Caki2 (cell line): ENCODE measurements at places on chromosomes 6 and 20.

DNA sequence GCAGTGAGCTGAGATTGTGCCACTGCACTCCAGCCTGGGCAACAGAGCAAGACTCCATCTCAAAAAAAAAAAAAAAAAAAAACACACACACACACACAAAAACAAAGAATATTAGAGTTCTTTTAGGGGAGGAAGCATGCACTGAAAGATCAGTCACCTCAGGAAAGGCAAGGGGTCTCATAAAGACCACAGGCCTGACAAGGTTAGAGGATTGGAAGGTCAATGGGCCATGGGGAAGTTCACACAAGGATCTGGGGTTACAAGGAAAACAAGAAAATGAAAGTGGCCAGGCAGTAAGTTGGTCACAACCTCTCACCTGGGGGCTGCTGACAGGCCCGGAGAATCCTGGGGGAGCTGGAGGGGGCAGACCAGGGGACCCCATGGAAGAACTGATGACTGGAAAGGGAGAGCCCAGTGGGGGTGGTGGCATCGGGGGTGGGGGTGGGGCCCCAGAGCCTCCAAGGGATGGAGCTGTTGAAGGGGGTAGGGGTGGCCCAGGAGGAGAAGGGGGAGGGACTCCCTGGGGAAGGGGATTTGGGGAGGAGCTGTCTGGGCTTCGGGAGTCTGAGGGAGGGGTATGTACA lies 1.5 kb downstream of the RXRB start:
- DNase-seq: no peak

GRCh38 chr6:165146456-165146855 lies 162.9 kb downstream of the C6orf118 start:
- no peak for DNase-seq

- DNase-seq: peak; percentile 79
Measured at GRCh38 chr6:112298816-112299281, 44.5 kb upstream of the LAMA4 start.

GRCh38 chr6:41560431-41561192 lies 14.4 kb downstream of the FOXP4 start:
- DNase-seq: no peak

GRCh38 chr6:81744131-81744530 lies 8.3 kb downstream of the TENT5A start:
- DNase-seq: no peak

GRCh38 chr20:23000232-23000947 lies 34.7 kb upstream of the SSTR4 start:
- no peak for DNase-seq

- DNase-seq: no peak
Measured at GRCh38 chr20:45339799-45340198, 8.4 kb downstream of the SDC4 start.

GRCh38 chr6:3670356-3670755 lies 81.2 kb downstream of the PXDC1 start:
- no peak for DNase-seq

DNA sequence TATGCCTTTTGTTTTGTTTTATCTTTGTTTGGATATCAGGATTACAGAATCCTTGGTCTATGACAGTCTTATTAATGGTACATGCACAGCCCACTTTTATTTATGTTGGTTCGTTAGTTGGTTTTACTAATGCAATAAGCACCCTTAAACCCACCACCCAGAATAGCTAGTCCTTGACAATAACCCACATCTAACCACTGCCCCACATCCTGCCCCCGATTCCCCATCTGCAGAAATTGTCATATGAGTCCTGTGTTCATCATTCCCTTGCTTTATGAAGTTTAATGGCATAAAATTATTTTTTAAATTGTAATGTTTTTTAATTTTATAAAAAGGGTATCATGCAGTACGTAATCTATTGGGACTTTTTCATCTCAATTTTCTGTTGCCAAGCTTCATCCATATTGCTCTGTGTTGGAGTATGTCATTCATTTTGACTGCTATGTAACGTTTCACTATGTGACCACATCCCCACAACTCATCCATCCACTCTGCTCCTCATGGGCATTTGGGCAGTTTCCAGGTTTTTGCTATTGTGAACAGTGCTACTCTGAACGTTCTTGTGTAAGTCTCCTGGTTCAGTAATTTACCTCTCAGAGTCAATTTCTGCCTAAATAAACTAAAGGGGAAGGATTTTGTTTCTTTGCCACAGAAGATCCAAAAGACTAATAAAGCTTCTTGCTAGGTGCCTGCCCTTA lies 150.4 kb downstream of the MRPL14 start:
- no peak for DNase-seq

DNA sequence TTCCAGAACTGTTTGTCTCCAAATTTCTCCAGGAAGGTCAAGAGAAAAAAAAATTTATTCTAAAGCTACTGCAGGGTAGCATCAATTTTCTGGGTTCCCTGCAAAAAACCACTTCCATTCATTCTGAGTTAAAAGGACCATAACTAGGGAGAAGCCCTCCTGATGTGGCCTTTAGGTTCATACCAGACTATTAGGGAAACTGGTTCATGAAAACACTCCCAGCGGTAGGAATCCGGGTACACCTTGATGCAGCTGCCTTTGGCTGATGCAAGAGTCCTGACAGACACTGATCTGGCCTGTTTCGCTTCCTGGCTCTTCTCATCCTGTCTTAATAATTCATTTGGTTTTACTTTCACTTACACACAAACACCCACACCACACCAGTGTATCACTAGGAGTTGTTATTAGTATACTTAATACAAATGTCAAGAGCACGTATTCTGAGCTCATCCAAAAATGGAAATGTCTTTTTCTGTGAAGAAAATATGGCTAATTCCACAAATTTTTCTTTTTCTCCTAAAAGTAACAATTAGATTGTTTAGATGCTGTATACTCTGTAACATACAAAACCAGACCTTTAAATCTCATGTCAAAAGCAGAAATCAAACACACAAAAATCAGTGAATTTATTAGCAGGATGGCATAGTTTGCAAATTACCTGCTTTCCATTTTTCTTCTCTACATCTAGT lies 38.4 kb upstream of the ARHGAP18 start:
- DNase-seq: peak; percentile 29

DNA sequence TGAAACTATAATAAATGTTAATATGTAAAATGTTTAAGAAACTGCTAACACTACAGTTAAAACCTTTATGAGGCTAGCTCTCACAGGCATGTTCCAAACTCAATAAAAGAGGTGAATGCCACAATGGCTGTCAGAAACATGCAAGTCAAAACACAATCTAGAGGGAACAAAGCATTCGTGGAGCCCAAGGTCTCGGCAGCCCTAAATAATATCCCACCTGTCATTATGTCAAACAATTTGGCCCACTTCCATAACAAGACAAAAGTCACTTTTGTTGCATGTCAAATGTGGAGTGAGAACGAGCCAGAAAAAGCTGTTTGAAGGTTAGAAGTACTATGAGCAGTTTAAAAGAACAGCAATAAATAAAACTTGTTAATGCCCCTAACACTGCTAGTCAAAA lies 181.9 kb downstream of the GMDS start:
- DNase-seq: no peak

- DNase-seq: no peak
Measured at GRCh38 chr6:137472641-137473137, 21.5 kb downstream of the OLIG3 start.

DNA sequence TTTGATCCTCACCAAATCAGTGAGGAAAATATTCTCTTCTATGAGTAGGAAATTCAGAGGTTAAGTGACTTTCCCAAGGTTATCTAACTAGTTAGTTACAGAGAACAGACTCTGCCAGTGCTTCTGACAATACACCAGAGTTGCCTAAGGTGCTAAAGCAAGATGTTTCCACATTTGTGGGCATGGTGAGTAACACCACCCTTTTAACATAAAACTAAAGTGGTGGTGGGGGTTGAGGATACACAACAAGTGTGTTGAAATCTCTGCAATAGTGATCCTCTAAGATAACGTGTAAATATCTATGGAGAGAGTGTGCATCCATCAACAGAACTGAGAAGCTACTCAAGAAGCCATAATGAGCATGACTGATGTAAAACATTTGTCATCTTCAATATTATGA lies 11.7 kb downstream of the VNN2 start:
- no peak for DNase-seq

DNA sequence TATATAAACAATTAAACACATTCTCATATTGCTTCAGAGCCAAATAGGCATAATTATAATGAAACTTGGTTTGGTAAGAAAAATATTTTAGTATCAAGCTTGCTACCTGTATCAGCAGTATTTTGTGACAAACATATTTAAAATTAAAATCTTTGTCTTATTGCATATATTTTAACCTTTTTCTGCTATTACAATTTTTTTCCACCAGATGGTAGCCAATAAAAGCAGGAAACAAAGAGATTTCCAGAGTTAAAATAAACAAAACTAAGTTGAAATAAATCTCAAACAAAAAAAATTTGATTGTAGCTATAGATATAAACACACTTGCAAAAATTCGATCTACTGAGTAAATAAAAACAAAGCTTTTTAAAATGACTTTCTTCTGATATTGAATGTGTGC lies 491.3 kb upstream of the GJE1 start:
- DNase-seq: no peak

DNA sequence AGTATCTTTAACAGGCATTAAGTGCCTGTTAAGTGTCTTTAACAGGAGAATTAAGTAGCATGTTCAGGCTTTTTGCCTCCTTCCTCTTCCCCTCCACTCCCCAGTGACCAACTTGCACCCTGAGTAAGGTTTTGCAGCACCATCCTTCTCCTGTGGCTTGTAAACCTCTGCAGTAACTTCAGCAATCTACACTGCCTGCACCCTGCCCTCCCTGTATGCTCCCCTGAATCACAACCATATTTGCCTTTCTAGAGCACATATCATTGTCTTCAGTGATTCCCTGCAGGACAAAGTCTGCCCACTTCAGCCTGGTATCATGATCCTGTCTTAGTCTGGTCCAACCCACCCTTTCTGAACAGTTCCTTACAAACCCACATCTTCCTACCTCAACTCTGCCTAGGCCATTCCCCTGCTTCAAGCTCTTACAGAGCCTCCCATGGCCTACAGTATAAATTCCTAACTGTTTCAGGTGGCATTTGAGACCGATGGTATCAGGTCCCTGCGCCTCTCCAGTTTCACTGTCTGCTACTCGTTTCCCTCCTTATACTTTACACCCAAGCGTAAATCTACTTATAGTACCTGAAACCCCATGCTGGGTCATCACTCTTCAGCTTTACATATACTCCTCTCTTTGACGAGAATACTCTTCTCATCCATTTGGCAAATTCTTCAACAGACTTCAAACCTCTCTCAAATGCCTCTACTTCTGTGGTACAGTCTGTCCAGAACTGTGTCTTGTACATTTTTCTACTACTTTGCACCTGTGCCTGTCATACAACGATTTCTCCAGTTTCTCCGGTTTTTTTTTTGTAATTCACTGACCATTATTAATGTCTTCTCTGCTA lies 69.8 kb downstream of the ZHX3 start:
- DNase-seq: no peak

- no peak for DNase-seq
Measured at GRCh38 chr6:111763381-111763780, 109.9 kb downstream of the FYN start.

DNA sequence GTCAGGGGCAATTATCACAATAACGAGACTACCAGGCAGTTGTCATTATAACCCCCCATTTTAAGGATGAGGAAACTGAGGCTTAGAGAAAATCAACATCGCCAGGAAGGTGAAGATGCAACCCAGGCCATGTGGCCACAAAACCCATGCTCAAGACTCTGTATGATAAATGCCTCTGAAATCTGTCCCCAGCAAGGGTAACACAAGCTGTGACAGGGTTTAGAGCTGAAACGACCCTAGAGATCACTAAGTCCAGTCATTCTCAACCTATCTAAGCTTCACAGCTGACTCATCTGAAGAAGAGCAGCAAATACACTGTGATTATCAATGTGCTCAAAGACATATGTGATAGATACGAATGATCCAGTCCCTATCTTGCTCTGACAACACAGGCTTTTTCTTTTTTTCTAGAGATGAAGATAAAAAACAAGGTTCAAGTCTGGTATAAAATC lies 47.0 kb downstream of the ARHGAP18 start:
- DNase-seq: no peak

DNA sequence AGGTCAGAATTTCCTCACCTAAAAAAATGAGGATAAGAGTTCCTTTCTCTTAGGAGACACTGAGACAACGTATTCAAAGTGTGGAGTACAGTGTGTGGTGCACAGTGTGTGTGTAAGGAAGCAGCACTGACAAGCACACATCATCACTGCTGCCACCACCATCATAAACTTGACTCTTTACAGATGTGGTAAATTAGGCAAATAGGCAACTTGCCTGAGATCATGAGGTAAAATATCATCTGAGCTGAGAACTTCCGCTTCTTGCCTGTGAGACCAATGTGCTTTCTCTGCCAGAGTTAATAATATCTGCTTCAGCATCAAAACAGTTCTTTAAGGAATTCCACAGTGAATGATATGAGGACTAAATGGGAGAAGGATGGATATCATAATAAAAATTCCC lies 52.7 kb downstream of the LYRM4 start:
- no peak for DNase-seq

DNA sequence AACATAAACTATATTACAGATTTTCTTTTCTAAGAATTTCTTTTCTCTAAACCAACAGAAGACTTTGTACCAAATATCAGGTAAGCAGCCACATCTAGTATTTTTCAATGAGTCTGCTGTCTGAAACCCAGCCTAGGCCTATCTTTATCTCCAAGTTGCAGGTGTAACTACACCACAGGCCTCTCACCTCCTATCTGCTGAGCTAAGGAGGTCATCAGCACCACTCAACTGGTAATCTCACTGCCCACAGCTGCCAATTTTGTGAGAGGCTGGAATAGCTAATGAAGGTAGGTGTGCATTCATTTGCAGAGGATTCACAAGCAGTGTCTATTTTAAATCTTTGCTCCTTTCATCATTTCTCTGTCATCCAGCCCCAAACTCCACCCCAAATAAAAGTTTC lies 584.8 kb downstream of the HDGFL1 start:
- DNase-seq: no peak
